Activated CD8-positive, alpha-beta T cell treated with anti-CD3 and anti-CD28 coated beads, Interleukin-2, amount 10 ng/mL, durations not matched to agents 7 days and 5 days (primary cell): ENCODE measurements at places on chromosomes 2 and 18. TPM values are rescaled to one million over a fixed set of nuclear protein-coding genes. Genes with fewer than 3 reads are reported as not detected.
A peak's percentile ranks its signal among the peaks of the same experiment; 100 is the strongest.

Gene TNS1
- 29.8 TPM for total RNA-seq

Gene MYOM1
- 1.3 TPM for total RNA-seq

Gene DSG2
- 0.32 TPM for total RNA-seq

Gene RAPH1
- 0.16 TPM for total RNA-seq

Gene SGO2
- total RNA-seq = 56.5 TPM

Gene IL1F10
- not detected for total RNA-seq

Gene ANKRD62
- total RNA-seq = not detected

- DNase-seq = peak; percentile 35
Measured at GRCh38 chr18:63578357-63578958, 8.7 kb upstream of the SERPINB13 start.

DNA sequence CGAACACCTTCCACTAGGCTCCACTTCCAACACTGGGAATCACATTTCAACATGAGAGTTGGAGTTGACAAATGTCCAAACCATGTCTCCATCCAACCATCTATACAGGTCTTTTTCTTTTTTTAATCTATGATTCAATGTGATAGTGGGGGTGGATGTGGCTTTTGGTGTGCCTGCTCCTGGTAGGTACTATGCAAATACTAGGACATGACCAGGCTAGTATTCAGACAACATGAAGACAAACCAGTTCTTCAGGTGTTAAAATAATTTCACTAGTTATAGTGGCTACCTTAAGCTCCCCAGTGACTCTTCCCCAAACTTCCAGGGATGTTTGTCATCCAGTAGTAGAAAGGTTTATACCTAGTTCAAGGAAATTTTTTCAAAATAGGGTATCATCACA is 387.5 kb downstream of the CDH2 start:
- no peak for DNase-seq

- no peak for DNase-seq
Measured at GRCh38 chr18:55634545-55634944, 46.6 kb upstream of the TCF4 start.

- DNase-seq = no peak
Measured at GRCh38 chr2:38496927-38497669, 105.6 kb downstream of the HNRNPLL start.

GRCh38 chr2:135839713-135840112 is 2.7 kb upstream of the LCT start:
- DNase-seq = no peak

- DNase-seq = no peak
Measured at GRCh38 chr18:50518787-50519546, 40.9 kb upstream of the MAPK4 start.

GRCh38 chr2:182642328-182642727 is 73.7 kb upstream of the DNAJC10 start:
- peak; percentile 36 for DNase-seq

- DNase-seq = peak; percentile 35
Measured at GRCh38 chr2:74845217-74845751, 11.4 kb downstream of the HK2 start.

DNA sequence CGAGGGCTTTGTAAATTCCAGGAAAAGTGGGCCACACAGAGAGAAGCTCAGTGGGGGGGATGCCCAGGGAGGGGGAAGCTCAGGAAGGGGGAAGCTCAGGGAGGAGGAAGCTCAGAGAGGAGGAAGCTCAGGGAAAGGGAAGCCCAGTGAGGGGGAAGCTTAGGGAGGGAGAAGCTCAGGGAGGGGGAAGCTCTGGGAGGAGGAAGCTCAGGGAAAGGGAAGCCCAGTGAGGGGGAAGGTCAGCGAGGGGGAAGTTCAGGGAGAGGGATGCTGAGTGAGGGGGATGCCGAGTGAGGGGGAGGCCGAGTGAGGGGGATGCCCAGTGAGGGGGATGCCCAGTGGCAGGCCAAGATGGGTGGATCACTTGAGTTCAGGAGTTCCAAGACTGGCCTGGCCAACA is 821 bp upstream of the CHRNG start:
- no peak for DNase-seq

GRCh38 chr2:80377071-80377470 is 72.5 kb upstream of the LRRTM1 start:
- DNase-seq = no peak

DNA sequence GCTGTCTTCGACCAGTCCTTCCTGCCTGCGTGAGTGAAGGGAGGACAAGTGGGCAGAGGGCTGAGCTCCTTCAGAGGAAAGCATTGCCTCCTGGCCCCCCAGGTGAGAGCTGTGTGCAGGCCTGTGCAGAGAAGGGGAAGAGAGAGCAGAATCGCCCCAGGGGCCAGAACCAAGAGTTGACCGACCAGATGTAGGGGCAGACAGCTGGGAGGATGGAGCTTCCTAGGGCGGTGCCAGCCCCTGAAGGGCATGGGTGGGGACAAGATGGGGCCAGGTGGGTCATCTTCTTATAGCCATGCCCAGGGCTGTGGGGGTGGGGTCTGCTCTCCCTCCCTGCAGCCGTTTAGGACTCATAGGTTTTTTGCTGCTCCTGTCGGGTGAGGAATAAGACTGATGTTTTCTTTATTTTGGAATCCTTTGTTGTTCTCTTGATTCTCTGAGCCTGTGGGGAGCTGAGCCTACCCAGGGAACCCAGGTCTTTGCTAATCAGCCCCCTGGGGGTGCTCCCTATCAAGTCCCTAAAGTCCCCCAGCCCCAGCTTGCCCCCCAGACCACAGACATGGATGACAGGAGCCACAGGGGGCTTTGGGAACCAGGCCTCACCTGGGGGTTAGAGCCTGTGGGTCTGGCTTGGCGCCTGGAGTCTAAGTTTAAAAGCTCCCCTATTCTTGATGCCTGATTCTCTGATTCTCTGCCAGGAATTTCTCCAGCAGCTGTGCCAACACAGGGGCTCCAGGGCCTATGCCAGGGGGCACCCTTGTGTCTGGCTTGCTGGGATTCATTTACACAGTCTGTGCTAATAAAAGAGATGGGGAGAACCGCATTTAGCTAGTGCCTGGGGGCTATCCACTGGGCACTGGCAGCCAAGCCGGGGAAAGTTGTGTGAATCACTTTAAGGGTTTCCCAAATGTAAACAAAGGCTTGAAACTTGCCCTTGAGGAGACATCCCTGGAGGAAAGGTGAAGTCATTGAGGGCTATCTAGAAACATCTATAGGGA is 9.3 kb upstream of the EFHD1 start:
- no peak for DNase-seq

- no peak for DNase-seq
Measured at GRCh38 chr2:68283419-68283812, 31.1 kb upstream of the PPP3R1 start.

DNA sequence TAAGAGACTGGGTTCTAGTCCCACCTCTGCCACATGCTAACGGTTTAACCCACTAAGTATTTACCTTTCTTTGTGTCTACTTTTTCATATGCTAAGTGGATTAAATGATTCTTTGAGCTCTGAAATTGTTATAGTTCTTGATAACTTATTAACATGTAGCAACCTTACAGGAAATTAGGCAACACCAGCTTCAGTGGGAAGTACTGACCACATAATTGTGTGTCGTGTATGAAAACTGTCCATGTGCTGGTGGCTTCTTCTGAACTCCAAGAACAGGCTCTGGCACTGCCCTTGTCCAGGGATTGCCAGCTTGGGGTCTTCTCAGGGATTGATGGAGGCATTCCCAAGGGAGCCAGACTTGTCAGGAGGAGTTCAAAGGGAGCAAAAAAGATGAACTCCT is 427.7 kb downstream of the TGIF1 start:
- no peak for DNase-seq

GRCh38 chr18:74413836-74414235 is 43.3 kb downstream of the DIPK1C start:
- no peak for DNase-seq

- DNase-seq = no peak
Measured at GRCh38 chr2:62719757-62720156, 14.2 kb downstream of the EHBP1 start.

DNA sequence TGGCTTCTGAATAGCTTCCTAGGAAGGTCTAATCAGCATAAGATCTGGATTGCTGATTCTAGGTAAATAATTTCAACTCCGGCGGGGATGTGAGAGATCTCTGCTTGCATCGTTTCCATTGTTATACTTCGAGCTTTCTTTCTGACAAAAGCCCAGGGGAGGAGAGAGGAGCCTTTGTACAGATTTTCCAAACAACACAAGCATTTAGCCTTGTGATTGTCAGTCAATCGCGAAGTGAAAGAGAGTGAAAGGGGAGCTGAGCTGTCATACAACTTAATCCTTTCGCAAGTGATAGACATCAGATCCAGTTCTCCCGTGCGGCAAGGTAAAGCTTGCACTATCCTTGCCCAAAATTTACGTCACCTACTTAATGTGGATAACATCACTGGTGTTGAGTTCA is 26.2 kb downstream of the RALB start:
- DNase-seq = no peak

DNA sequence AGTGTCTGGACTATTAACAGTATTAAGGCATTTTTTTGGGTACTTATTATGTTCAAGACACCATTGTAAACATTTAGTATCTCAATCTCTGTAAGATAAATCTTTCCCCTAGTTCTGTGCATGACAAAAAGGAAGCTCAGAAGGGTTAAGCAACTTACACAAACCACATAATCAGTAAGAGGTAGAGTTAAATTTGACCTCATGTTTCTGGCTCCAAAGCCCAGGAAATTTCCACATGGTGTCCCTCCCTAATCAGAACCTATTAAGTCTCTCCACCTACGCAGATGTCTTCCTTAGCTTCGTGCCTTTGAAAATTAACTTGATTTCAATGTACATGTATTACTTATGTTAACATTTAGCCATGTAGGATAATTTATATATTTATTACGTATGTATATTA is 2.0 kb downstream of the MFSD6 start:
- no peak for DNase-seq

GRCh38 chr18:9329471-9329870 is 5.1 kb upstream of the TWSG1 start:
- no peak for DNase-seq

DNA sequence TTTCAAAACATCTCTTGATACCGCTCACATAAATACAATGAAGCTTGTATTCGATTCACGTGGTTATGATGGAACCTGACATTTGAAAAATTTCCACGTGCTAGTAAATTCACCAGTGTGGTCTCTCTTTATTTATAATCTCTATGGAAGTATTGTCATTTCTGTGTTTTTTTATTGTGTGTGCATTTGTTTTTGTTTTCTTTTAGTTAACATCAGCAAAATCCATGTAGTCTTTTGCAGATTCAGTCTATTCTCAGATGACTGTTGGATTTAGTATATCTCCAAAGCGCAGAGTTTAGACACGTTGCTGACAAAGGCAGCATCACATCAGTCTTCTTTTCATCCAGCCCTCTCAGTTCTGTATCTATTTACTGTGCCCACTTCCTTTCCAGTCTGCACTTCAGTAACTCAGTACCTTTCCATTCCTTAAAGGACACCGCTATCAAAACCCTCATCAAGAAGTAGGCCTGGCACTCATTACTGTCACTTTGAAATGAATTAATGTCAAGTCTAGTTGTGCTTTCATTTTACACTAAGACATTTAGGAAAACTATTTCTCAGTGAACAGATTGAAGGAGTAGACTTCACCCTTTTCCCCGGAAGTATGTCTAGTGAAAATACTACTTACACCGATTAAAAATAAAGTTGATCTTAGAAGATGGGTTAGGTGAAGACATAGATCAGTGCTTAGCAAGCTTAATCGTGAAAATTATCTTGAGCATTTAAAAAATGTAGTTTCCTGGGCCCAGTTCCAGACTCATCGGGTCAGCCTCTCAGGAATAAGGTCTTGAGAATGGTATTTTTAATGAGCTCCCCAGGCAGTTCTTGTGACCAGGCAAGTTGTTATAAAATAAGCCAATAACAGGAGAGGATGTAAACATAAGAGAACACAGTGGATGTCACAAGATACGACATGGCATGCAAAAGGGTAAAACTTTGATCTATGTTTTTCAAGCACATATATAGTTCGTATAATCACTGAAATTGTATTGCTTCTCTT is 506.8 kb upstream of the ZEB2 start:
- no peak for DNase-seq

- DNase-seq = peak; percentile 80
Measured at GRCh38 chr2:230441227-230441897, 25.4 kb downstream of the SP100 start.

DNA sequence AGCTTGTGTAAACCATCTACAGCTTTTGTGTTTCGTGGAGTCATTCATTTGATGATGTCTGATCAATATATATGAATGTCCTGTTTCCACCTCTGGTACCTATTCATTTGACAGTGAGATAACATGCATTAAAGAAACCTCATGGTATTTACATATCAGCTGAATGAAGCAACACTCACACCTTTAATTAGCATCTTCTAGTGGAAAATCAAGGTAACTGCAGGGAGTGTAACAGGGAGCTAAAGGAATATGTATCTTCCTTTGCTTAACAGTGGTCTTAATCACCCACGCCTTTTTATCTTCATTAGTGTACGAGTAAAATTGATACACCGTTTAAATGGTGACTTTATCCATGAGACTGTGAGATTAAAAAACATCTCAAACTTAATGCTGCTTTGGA is 15.6 kb downstream of the SLC39A10 start:
- no peak for DNase-seq

DNA sequence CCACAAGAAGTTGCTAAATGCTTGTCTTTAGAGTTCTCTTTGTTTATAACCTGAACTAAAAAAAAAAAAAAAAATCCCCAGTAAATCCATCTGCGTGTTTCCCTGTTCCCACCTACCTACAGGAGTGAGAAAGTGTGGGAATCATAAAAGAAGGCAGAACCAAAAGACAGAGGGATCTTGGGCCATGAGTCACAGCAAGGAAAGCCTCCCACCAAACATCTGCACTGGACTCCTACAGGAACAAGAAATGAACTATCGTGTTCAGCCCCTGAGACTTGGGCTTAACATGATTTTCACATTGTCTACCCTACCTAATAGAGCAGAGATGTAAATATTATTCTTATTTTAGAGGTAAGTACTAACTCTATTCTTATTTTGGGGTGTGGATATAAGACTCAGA is 1761.2 kb upstream of the CELF4 start:
- DNase-seq = no peak

DNA sequence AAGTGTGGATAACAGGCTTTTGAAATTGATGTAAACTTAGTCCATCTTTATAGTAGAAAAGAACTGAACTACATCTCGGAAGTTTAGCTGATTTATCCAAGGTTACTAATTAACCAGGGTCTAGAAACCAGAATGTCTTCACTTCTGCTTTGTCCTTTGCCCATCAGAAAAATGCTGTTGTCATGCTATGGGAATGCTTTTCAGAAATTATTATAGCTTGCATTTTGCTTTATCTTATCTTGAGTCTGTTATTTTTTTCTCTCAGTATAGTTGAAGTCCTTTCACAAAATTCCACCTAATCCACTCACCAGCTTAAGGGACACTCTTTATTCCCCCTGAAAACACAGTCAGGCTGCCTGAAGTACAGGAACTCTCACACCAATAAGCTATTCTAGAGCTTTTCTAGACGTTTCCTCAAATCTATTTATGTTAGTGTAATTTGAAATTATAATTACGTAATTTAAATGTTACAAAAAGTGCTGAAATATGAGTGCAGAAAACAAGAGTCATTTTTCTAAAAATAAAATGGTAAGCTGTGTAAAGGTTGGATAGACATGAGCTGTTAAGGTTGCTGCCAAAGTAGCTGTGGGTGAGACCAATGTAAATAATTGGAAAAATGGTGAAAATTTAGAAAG is 456.3 kb downstream of the TGIF1 start:
- DNase-seq = no peak
